ENCODE measurements at places on chromosomes 7 and 10.

GRCh38 chr7:43522406-43523156, 60.3 kb upstream of the STK17A start:
- DNase-seq, result no peak

DNA sequence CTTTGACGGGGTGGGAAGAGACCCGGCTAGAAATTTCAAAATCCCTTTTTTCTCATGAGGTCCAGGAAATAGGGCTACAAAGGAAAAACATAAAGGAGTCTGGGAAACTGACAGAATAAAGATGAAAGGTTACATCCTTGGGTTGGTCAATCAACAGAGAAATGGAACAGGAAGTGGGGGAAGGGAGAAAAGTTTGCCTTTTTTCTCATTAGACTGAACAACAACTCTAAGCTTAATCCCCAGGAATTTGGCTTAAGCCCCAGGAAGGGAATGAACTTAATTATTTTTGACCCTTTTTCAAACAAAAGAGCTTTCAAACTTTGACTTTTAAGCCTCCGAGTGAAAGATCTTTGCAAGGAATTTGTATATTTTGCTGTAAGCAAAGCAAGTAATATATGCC, 32.7 kb downstream of the LGI1 start:
- DNase-seq, result no peak

DNA sequence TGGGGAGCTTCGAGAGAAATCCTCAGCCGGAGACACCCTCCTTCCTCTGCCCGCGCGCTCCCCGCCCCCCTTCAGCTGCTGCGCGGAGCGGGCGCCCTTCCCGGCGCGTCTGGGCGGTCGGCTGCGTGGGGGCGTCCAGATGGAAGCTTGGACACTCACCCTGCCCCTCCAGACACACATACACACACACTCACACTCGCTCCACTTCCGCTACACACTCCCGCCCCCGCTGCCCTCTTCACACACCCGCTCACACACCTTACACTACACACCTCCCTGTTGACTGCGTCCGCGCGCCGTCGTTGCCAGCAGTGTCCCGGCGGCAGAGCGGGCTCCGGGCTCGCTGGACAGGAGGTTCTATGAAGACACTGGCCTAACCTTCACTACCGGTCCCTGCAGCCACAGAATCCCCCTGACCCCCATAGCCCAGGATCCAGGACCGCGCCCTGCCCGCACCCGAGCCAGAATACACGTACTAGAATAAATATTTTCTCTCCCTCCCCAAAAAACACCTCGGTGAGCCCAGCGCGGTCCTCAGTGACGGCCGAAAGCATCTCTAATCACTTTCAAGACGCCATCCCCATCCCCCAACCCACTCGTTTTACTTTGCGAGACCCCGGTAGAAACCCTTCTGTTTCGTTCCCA, 1.1 kb upstream of the EGR2 start:
- no peak for DNase-seq

DNA sequence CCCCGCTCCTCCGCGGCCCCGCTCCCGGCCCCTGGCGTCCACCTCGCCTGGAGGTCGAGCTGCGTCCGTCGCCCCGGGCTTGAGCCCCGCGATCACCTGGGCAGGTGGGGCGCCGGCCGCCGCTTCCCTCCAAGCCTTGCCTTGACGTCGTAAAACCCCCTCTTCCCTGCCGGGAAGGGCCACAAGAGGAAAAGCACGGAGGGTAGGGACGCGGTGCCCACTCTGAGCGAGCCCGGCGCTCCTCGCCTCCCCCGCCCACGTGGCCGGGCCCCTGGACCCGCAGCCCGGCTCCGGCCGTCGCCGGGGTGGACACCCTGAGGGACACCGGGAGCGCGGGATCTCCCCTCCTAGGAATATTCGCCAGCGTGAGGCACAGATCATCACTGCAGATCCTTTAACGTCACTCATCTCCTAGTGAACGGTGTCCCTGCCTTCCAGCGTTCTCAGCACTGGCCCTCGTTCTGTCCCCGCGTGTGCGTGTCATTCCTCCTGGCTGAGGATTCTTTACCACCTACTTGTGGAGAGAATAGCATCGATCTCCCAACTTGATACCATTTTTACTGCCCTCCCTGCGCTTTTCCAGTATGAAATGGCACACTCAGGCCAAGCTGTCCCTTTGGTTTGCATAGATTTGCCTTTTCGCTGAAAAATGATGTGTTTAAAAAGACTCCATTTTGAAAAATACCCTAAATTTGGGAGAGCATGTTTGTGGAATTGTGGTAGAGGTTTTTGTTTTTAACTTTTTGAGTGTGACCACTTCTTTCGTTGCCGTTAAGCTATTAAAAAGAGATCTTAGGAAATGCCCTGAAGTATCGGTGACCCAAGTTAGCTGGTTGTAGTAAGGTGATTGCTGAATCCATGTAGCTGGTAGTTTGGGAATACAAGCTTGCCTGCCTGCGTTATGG, 649 bp downstream of the ACTR3B start:
- DNase-seq, result peak; percentile 30

- no peak for DNase-seq
Observed at GRCh38 chr10:101241840-101242707, 12.8 kb upstream of the LBX1 start.

DNA sequence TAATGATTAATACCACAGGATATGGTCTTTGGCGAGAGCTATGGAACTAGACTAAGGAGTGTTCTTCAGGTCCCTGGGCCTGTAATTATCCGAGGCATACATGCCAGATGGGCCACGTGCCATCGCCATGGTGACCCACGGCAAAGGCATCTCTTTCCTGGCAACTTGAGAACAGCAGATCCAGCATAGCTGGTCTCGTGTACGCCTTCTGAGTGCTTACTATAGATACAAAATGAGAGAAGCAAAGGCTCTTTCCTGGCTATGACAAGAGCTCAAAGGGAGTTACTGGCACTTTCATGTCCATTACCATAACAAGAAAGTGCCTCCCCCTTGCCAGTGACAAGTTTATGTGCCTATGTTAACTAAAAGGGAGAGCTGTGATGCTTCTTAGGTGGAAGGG, 26.0 kb upstream of the GLI3 start:
- DNase-seq, result no peak

- DNase-seq, result no peak
Observed at GRCh38 chr7:113370910-113371309, 252.6 kb upstream of the SMIM30 start.

GRCh38 chr10:102814873-102815661, 22.1 kb downstream of the CYP17A1 start:
- no peak for DNase-seq

DNA sequence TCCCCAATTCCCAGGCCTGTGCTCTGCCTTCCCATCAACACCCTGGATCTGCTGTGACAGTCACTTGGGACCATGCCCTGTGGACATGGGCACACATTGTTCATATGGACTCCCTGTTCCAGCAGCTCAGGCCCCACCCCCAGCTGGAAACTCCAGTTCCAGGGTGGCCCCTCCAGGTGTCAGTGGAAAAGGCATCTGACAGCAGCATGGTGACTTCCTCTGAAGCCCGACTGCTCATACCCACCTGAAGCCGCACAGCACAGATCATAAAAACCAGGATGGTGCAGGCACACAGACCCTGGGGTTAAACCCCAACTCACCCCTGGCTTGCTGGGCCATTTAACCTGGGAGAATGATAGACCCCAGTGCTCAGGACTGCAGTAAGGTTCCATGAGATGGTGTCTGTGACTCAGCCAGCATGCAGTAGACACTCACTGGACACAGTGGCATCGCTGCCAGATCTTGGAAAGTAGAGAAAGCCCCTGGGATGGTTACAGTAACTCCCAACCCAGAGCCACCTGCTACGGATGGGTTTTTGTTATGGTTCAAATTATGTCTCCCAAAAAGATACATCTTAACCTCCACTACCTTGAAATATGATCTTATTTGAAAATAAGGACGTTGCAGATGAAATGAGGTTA, 72.6 kb upstream of the NANOS1 start:
- DNase-seq, result no peak

- no peak for DNase-seq
Observed at GRCh38 chr10:13612654-13613373, 26.0 kb downstream of the PRPF18 start.

DNA sequence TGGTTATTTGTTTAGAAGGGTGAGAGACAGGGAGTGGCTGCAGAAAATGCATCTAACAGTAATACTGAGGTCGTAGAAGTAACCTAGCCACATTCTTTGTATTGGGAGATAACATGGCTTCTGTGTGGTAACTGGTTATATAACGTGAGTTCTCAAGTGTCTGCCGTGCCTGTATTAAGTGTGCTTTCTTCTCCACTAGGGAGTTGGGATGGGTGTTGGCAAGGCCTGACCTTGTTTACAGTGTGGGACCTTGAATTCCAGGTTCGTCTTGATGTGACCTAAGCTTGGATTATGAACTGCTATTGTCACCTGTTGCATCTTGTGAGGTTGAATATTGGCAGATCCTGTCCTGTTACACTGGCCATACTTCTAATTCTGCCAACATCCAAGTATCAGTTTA, 145.3 kb upstream of the NAMPT start:
- DNase-seq, result no peak

- DNase-seq, result no peak
Observed at GRCh38 chr10:32600317-32600716, 154.4 kb downstream of the CCDC7 start.

DNA sequence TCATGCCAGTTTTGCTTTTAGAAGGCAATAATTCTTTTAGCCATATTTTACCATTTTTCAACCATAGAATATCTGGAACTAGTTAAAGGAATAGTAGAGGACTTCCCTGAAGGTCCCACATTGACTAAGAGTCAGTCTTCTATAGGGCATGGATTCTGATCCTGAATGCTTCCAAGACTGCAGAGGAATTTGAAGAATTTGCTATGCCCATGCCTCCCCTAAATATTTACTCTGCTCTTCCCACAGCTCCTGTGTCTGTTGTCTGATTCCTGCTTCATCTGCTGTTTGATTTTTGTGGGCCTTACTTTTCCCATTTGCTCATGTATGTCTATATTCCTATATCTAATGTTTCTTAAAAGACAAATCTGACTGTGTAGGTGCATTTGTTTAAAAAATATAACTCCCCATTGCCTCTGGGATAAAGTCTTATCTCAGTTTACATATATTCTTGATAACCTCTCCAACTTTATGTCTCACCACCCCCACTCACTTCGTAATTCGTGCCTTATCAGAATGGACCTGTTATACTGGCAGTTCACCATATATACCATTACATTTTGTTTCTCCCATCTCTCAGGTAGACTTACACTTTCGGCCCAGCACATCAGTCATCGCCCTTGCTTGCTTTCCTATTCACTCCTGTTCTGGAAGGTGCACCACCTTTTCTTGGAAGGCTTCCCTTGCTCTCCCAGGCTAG, 33.9 kb downstream of the LRRC4 start:
- no peak for DNase-seq

DNA sequence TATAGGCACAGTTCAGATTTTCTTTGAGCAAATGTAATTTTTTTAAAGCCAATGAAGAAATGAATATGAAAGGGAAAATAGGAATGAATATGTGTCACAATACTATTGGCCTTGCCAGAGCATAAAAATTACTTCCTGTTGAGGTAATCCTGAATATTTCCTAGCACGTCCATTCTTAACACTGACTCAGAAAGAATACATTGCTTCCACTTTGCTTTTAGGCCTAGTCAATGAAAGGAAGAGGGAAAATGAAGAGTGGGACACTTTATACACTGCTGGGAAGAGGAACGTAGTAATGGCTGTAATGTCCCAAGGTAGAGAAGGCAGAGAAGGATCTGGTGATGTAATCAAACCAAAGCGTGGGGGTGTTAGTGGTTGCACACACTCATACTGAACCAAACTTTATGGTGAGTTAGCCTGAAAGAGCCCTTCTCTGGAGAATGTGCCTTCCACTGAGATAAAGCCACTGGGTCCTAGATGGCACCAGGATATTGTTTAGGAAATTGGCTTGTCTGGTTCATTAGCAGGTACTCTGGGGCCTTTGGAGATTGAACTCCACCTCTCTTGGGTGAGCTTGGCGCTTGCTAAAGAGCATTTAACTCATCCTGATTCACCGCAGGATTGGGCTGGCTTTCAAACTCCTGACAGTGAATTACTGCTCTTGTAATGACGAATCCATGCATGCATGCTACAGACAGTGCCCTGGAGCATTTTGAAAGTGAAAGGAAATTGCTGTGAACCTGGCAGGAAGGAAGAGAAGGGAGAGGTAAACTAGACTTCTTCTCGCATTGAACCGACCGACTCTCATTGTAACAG, 254.9 kb downstream of the KIAA1217 start:
- no peak for DNase-seq

- DNase-seq, result no peak
Observed at GRCh38 chr10:6532321-6532720, 47.8 kb downstream of the PRKCQ start.

- no peak for DNase-seq
Observed at GRCh38 chr10:64648915-64649314, 1127.7 kb downstream of the REEP3 start.

GRCh38 chr7:66033471-66034385, 41.9 kb upstream of the ASL start:
- DNase-seq, result no peak

DNA sequence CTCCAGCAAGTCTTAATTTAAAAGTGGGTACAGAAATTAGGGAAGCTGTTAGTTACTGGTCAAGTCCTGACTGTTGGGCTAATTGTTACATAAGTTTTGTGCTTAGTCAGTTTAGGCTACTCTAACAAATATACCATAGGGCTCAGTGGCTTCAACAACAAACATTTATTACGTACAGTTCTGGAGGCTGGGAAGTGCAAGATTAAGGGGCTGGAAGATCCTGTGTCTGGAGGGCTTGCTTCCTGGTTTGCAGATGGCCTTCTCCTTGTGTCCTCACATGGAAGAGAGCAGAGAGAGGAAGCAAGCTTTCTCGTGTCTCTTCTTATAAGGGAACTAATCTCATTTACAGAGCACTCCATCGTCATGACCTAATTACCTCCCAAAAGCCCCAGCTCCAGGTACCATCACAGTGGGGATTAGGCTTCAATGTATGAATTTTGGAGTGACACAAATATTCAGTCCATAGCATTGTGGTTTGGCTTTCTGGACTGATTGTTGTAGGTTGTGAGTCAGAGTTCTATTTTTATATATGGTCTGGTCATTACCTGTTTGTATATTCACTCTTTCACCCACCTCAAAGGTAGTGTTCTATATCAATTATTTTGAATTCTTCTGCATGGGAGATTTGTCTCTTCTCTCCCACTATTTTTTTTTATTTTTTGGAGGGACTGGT, 17.1 kb downstream of the ST7 start:
- no peak for DNase-seq

DNA sequence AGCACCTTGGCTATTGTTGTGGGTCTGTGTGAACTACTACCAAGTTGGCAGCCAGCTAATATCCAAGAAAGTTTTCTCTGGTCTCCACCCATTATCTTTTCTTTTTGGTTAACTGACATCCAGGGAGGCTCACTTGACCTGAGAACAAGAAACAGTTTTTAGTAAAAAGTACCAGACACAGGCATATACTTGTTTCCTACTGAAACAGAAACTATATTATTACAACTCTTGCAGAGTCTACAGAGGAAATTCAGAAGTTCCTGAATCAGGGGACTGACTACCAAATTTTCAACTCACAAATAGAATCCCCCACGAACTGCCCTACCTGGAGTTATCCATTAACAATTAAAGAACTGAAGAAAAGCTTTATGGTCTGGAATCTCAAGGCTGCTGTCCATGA, 168.9 kb downstream of the KCND2 start:
- DNase-seq, result no peak

GRCh38 chr7:159064121-159064815, 80.4 kb downstream of the VIPR2 start:
- no peak for DNase-seq

GRCh38 chr7:130441408-130441869, 623 bp upstream of the CEP41 start:
- no peak for DNase-seq

GRCh38 chr7:112065758-112066157, 140.4 kb downstream of the DOCK4 start:
- no peak for DNase-seq

All from naive thymus-derived CD8-positive, alpha-beta T cell (primary cell).